ENCODE measurements at places on chromosomes 6 and 20. TPM values are rescaled to one million over a fixed set of nuclear protein-coding genes. Genes with fewer than 3 reads are reported as not detected.

GRCh38 chr20:54470697-54471096 is 4.7 kb upstream of the DOK5 start:
- no peak for DNase-seq

DNA sequence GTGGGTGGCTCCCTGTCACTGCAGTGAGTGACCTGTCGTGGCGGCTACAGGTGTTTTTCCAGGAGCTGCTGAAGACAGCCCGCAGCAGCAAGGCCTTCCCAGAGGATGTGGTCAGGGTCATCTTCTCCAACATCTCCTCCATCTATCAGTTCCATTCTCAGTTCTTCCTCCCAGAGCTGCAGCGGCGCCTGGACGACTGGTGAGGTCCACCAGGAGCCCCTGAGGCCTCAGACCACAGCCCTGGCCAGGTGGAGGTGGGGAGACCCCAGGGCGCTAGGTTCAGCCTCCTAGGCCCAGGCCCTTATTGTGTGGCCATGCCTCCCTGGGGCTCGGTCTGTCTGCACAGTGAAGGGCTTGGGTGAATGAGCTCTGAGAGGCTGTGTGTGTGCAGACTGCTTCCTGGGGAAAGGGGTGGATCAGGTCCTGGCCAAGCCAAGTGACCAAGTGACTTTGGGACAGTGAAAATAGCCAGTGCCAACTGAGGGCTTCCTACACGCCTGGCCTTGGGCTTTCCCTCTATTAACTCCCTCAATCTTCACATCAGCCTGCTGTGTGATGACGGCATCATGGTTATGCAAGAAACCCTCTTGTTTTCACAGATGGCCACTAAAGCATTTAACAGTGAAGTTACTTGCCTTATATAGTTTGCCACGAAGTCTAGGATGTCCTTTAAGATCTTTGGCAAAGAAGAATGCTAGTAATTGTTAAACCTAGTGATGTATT is 6.4 kb downstream of the FGD2 start:
- peak; percentile 76 for DNase-seq

Gene MYO6
- 40.1 TPM for total RNA-seq

DNA sequence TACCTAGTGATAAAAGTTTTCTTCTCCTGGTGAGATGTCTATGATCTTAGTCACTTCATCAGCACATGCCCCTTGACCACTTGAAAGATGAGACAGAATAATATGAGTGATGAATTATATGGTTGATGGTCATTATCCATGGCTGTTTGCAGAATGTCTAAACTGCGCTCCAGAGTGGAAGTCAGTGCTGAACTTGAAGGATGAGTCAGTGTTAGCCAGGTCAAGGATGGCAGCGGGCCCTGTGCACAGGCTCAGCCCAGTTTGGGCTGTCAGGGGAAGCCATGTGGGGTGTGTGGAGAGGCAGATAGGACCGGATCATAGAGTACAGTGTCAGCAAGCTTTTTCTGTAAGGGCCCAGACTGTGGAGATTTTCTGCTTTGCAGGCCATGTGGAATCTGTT is 67.2 kb upstream of the KIF25 start:
- DNase-seq, result peak; percentile 63

DNA sequence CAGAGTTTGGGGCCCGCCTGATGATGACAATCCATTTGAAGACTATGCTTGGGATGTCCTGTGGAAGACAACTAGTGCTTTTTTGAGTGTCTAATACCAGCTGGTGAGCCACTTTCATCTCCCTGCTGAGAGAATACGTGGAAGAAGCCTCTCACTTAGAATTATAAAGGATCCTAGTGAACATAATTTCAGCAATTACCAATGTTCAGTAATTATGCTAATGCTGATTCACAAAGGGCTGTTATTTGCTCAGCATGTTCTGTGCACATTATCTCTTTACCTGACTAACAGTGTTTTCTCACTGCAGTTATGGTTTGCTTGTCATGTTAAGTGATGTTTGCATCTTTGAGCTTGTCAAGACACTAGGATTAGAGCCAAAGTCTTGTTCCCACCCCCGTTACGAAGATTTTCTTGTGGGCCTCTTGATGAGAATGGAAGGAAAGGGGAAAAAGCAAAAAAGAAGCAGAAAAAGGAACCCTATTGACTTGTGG is 282.1 kb upstream of the CHD6 start:
- no peak for DNase-seq

Gene TRDN
- not detected for total RNA-seq

DNA sequence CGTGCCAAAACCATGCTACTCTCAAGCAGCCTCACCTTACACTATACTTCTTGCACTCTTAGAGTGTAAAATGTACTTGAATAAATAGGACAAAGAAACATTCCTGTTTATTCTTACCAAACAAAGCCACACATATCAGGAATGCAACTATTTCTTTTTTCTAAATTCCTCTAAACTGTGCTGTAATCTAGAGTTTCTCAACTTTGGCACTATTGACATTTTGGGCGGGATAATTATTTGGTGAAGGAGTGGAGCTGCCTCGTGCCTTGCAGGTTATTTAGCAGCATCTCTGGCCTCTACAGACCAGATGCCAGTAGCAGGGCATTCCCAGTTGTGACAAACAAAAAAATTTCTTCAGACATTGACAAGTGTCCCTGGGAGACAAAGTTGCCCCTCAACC is 86.9 kb downstream of the PHACTR1 start:
- DNase-seq, result no peak

Gene GSTA2
- not detected for total RNA-seq

Gene INSM1
- total RNA-seq, result 0.49 TPM

- DNase-seq, result no peak
Observed at GRCh38 chr6:57135885-57136284, 36.2 kb upstream of the BAG2 start.

- peak; percentile 99 for DNase-seq
Observed at GRCh38 chr6:35731736-35732532, 4.9 kb upstream of the ARMC12 start.

- DNase-seq, result no peak
Observed at GRCh38 chr20:44398335-44398734, 42.8 kb downstream of the HNF4A start.

Gene PI16
- 22.9 TPM for total RNA-seq

DNA sequence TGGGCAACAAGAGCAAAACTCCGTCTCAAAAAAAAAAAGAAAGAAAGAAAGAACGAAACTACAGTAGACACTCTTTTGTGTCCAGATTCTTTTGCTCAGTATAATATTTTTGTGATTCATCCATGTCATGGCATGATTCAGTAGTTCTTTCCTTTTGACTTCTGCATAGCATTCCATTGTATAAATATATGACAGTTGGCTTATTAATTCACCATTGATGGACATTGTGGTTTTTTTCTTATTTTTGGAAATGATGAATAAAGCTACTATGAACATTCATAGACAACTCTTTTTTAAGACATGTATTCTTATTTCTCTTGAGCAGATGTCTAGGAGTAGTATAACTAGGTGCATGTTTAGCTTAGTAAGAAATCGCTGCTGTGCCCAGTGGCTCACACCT is 10.3 kb upstream of the IER3 start:
- DNase-seq, result no peak

Gene ADAM33
- 9.3 TPM for total RNA-seq

GRCh38 chr6:48757661-48758060 is 646.7 kb upstream of the PTCHD4 start:
- no peak for DNase-seq

DNA sequence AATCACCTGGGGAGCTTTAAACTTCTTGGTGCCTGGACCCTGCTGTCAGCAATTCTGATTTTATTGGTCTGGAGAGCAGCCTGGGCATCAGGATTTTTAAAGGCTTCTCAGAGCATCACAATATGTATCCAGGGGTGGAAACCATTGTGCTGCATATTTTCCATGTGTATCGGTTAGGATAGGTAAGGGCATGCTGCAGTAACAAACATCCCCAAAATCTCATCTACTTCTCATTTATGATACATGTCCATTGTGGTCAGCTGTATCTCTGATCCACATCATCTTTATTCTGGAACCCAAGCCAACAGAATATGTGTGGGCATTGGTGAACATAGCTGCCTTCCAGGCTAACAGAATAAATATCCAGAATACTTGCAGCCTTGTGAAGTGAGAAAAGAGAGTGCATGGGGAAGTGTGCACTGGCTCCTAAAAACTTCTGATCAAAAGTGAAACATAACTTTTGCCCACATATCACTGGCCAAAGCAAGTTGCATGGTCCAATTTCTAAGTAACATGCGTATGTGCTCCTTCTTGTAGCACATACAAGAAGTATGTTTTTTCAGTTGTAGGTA is 215.1 kb downstream of the ZMYND8 start:
- DNase-seq, result no peak

- DNase-seq, result no peak
Observed at GRCh38 chr6:155399062-155399744, 56.4 kb downstream of the NOX3 start.

DNA sequence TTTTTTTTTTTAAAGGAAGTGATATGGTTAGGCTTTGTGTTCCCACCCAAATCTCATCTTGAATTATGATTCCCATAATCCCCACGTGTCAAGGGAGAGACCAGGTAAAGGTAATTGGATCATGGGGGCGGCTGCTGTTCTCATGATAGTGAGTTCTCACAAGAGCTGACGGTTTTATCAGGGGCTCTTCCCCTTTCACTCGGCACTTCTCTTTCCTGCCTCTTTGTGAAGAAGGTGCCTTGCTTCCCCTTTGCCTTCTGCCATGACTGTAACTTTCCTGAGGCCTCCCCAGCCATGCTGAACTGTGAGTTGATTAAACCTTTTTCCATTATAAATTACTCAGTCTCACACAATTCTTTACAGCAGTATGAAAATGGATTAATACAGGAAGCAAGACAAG is 64.3 kb downstream of the ZFP64 start:
- DNase-seq, result no peak

Gene OLIG3
- not detected for total RNA-seq

DNA sequence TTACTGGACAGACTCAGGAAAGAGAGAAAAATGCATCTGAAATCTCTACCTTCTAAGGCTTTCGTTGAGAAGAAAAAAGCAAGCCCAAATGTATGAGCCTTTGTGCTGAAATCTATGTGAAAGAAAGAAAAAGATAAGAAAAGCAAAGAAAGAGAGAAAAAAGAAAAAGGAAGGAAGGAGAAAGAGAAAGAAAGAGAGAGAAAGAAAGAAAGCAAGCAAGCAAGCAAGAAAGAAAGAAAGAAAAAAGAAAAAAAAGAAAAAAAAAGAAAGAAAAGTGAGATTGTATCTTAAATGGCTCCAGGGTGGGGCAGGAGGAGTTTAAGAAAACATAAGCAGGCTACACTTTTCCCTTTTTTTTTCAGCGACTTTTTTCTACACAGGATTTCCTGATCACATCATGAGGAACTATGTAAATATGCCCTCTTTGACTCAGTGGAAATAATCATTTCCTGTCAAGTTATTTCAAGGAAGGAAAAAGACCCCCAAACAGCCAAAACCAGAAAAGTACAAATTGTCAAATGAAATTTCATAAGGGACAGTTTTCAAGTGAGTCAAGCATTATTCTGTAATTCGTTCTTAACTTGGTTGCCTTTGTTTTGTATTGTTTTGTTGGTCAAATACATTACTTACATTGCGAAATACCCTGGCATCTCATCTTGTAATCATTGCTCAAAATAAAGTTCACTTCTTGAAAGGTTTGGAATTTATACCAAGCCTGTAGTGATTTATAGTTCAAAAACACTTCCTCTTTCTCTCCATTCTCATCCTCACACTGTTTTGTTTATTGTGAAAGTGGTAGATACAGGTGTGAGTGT is 79.5 kb upstream of the RNF217 start:
- no peak for DNase-seq

- DNase-seq, result peak; percentile 58
Observed at GRCh38 chr6:165889636-165890403, 226.8 kb upstream of the PDE10A start.

- DNase-seq, result no peak
Observed at GRCh38 chr6:126773112-126773805, 345.2 kb upstream of the RSPO3 start.

GRCh38 chr6:170067181-170067641 is 223.7 kb downstream of the DLL1 start:
- no peak for DNase-seq

Gene SUPT3H
- total RNA-seq, result 21.6 TPM

Gene SLC32A1
- not detected for total RNA-seq

DNA sequence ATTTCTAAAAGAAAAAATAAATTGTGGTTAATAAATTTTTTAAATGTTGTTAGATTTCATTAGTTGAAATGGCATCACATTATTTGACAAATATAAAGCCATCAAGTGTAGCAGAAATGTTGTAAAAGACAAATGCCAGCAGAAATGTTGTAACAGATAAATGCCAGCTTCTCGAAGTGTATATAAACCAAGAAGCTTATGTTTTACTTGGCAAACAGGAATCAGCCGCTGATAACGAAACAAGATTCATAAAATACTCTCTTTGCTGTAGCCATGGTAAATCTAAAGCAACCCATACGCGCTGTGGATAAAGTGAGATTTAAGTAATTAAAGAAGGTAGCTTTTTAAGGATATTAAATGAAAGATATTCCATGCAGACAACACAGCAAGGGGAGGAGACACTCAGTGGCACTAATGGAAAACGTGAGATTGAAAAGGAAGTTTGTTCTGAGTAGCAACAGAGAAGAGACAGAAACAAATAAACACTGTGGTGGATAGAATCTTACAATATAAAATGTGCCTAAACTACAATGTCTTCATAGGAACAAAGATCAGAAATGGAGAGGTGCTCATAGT is 29.6 kb downstream of the BTBD9 start:
- no peak for DNase-seq

DNA sequence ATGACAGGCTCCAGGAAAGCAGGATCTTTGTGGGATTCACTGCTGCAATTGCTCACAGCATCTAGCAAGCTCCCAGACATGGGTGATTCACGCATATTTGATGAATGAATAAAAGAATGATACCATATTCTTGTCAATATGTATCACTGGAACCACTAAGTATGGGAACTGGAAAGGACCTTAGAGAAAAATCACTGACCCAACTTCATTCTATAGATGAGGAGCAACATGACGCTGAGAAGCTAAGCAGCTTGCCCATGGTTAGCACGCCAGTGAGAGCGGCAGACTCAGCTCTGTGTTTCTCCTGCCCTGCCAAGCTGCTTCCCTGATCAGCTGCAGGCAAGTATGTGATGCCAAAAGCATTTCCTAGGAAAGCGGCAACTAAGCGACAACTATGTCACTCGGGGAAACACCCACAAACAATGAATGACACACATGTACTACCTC is 66.8 kb downstream of the PPP1R3G start:
- no peak for DNase-seq

DNA sequence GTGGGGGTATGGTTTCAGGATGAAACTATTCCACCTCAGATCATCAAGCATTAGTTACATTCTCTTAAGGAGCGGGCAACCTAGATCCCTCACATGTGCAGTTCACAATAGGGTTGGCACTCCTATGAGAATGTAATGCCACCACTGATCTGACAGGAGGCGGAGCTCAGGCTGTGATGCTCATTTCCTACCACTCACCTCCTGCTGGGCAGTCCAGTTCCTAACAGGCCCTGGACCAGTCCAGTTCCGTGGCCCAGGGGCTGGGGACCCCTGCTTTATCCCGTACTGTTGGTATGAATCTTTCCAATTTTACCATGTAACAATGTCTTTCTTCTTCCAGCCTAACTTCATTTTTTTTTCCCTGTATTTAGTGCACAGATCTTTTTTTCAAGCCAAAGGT is 94.9 kb downstream of the OGFRL1 start:
- DNase-seq, result no peak

Gene TREM1
- total RNA-seq, result 1.0 TPM

Data from thyroid gland (tissue), 4 donors.